ENCODE measurements at places on chromosomes 4 and X.

DNA sequence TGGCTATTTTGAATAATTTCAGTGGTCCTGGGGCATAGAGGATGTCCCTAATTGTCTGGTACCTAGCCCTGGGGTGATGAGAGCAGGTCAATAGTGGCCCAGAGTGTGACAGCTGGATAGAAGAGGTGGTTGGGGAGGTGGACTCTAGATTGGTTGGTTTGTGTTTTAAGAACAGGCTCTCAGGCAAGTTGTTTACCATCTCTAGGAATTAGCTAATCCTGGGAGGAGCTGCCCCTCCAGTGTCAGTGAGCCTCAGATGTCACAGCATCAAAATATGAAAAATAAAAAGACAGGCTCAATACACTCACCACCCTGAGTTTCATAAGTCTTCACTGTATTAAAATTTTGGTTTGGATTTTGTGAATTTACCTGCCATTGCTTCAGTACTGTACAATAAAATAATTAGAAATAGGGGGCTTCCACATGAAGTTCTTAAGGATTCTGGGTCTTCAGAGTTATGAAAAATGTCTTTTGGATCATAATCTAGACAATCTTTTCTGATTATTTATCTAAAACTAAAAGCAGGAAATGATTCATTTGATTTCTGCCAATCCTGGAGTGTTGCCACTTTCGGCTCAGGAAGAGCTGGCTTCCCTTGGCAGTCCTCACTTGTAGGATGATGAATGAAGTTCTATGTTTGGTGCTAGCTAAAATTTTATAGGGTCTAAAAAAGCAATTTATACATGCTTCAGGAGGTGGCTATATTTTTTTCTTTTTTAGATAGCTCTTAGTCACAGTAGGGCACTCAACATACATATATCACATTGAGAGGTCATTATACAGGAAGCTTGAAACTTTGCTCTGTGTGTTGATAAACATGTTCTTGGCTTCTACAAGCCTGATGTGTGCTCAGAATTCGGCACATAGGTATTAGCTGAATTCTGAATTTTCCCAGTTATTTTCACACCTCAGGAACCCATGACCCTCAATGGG is 395.1 kb downstream of the RAB28 start:
- peak; percentile 6 for DNase-seq

DNA sequence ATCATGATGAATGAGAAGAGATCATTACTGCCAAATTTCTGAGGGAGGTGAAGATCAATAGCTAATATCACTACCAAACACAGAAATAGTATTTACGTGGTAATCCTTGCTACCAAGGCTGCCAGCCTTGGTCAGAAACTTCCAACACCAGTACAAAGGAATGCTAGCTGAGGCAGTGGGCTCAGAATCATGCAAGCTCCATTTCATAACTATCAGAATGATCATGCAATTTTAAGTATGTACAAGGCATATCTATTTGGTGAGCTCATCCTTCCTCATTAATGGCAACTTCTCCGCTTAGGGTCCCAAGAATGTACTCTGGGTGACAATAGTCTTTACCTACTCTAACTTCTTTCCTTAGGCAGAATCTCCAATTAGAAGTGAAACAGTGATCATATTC is 135.0 kb downstream of the GPC3 start:
- DNase-seq: peak; percentile 53

- DNase-seq: no peak
Measured at GRCh38 chr4:75781305-75781704, 56.9 kb downstream of the USO1 start.

- DNase-seq: peak; percentile 68
Measured at GRCh38 chr4:101357751-101358150, 10.4 kb upstream of the PPP3CA start.

DNA sequence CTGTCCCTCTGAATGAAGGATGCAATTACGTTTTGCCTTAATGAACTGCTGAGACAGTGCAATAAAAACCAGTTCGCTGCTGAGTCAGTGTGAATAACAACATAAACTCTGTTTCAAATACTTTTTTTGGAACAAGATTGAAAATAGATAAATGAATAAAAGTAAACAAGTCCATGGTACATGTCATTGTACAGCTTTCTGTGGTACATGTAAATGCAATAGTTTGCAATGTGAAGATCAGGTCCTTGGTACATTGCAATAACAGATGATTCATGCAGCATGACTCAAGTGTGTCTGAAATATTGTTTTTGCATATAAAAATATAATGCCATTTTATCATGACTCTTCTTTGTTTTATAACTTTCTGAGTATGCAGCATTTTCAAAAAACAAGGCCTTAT is 193.4 kb upstream of the PACRGL start:
- DNase-seq: peak; percentile 91

DNA sequence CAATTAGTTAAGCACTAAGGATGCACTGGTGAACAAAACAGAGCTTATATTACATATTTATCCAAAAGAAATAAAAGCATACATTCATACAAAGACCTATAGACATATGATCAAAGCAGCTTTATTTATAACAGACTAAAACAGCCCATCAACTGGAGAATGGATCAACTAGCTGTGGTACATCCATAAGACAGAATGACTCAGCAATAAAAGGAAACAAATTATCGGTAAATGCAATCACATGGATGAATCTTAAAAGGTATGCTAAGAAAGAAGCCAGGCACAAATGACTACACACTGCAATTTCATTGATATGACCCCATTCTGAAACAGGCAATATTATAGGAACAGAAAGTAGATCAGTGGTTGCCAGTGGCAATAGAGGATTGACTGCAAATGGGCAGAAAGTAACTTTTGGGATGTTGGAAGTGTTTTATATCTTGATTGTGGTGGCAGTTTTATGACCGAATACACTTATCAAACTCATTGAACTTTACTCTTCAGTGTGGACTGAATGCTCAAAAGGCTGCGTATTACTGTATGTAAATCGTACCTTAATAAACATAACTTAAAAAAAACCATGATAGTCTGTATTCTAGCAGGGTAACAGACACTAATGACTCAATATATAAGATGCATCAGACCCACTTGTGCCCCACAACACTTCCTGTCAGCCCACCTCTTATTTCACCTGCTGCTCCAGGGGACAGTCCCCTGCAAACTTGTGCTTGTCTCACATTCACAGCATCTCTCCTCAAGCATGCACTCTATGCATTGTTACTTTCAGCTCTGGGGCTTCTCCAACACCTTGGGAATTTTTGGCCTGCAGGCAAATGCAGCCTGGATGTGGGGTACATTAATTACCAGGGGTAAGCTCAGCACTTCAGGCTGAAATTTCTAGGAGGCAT is 59.1 kb downstream of the MID1IP1 start:
- DNase-seq: no peak

- peak; percentile 81 for DNase-seq
Measured at GRCh38 chrX:71292669-71293365, 8.7 kb upstream of the ITGB1BP2 start.

DNA sequence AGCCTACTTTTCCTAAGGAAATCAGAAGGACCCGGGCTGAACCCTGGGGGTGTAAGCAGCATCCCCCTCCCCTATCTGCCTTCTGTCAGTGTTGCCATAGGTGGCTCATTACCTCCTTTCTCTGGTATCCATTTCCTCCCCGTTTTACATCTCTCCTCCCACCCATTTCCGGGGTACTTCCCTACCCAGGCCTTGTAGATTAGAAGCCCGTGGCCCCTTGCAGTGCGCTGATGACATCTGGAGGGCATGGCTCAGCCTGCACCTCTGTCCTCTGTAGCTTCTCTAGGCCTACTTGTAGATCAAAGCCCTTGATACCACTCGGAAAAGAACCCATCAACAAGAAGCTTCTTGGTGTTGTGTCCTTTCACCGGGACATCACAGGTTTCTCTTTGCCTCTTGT is 71.8 kb downstream of the NBDY start:
- DNase-seq: no peak

- DNase-seq: no peak
Measured at GRCh38 chr4:137420901-137421396, 111.3 kb downstream of the PCDH18 start.

GRCh38 chr4:26462874-26463273 is 27.4 kb downstream of the CCKAR start:
- no peak for DNase-seq

- no peak for DNase-seq
Measured at GRCh38 chr4:129378364-129378763, 282.4 kb downstream of the C4orf33 start.

DNA sequence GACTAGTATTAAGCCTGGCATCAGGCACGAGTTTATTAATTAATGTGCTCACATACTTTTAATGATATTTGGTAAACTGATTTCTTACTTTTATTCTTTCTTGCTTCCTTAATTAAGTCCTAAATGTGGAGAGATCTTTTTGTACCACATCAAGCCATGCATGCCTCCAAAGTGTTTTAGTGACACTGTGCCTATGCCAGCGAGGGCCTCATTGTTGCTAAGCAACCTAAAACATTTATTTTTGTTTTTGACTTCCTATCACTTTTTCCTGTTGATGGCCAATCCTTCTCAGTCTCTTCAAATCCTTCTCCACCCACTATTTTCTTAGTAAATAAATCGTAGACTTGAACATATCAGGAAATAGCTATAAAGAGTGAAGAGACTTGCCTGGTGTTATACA is 5.5 kb upstream of the NSUN7 start:
- no peak for DNase-seq

DNA sequence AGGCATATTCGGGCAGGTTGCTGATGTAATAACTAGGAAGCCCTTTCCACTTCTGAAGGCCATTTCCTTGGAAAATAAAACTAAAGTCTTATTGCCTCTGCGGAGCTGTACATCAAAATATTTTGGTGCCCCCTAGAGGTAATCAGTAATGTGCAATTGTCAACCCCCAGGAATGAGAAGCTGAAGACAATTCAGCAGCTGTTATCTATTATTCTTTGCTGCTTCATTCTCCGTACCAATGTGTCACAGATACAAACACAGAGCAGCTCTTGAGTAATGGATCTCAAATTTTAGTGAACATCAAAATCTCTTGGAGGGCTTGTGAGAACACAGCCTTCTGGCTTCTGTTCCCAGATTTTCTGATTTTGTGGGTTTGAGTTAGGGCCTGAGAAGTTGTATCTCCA is 3.5 kb upstream of the SLIT2 start:
- DNase-seq: peak; percentile 87

DNA sequence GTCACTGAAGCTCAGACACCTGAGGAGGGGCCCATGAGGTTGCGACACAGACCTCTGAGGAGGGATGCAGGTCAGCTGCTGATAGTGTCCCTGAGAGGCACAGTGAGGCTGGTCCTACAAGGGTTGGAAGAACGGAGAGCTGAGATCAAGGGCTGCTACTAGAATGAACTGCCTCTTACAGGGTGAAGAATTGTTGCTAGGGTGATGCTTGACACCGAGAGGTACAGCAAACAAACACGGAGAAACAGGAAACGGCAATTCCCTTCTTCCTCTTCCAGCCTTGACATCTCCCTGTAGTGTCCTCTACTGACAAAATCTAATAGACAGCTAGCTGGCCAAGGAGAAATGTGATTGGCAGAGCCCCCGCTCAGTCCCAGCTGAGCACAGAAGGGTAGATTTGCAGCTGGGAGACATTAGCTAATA is 11.8 kb upstream of the HPGDS start:
- no peak for DNase-seq

- DNase-seq: peak; percentile 67
Measured at GRCh38 chrX:19647731-19648588, 132.7 kb upstream of the MAP3K15 start.

DNA sequence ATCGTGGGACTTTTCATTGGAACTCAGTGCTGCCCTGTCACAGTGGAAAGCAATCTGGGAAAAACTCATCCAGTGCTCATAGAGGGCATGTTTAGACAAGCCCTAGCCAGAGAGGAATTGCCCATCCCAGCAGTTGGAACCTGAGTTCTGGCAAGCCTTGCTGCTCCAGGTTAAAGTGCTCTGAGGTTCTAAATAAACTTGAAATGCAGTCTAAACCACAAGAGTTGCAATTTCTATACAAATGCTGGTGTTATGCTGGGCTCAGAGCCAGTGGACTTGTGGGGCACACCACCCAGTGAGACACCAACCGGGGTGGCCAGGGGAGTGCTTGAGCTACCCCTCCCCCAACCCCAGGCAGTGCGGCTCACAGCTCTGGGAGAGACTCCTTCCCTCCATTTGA is 142.8 kb upstream of the PPP1R2C start:
- DNase-seq: no peak

GRCh38 chr4:189941005-189941450 is 356 bp downstream of the FRG1 start:
- DNase-seq: no peak

DNA sequence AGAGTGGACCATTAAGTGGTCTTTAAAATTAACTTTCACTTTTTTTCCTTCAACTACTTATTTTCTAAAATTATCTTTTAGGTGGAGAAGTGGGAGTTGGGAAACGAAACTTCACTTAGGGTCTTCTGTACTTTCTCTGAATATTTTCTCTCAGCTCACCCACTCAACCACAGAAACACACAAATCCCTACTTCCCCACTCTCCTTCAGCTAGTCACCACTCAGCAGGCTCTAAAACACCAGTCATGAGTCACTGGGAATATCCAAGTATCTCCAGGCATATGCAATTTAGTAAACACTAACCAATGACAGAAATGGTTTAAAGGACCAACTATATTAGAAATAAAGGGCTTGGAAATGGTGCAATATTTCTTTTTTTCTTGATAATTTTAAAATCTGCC is 153.0 kb upstream of the RPS6KA6 start:
- peak; percentile 36 for DNase-seq

- peak; percentile 56 for DNase-seq
Measured at GRCh38 chrX:30713061-30713525, 59.9 kb downstream of the GK start.

DNA sequence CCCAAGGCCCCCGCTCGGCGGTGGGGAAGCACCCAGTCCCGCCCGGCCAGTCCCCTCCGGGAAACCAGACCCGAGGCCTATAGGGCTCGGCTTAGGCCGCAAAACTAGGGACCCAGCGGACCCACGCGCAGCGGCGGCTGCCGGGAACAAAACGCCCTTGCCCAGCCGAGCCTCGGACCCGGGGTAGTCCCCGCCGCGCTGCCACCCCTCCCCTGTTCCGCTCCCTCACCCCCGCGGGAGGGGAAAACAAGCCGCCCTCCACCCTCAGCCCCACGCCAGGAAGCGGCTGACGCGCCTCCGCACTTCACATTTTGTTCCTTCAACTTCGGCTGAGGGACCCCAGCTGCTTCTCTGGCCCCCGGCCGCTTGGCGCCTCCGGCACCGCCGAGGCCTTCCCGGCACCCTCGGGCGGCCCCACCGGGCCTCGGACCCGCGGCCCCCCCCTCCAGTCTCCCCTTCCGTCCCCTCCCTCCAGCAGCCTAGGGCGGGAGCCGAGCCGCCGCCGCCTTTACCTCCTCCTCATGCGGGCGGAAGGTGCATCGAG is 694 bp downstream of the PDS5A start:
- peak; percentile 16 for DNase-seq

GRCh38 chrX:9482408-9482807 is 17.6 kb downstream of the TBL1X start:
- DNase-seq: no peak

DNA sequence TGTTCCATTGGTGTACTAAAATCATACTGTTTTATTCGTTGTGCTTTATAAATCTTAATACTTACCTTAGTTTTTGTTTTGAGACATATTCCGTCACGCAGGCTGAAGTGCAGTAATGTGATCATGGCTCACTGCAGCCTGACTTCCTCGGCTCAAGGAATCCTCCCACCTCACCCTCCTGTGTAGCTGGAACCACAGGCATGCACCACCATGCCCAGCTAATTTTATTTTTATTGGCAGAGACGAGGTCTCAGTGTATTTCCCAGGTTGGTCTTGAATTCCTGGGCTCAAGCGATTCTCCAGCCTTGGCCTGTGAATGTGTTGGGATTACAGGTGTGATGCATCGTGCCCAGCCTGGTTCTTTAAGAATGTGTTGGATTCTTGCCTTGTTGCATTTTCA is 24.4 kb upstream of the DCK start:
- no peak for DNase-seq

GRCh38 chr4:158500054-158500453 is 21.6 kb upstream of the RXFP1 start:
- no peak for DNase-seq

- peak; percentile 78 for DNase-seq
Measured at GRCh38 chr4:77052352-77052751, 23.4 kb downstream of the CCNI start.
